Activated T-cell treated with anti-CD3 and anti-CD28 coated beads for 48 hours (primary cell): ENCODE measurements at places on chromosomes 1 and 21.
A peak's percentile ranks its signal among the peaks of the same experiment; 100 is the strongest.

DNA sequence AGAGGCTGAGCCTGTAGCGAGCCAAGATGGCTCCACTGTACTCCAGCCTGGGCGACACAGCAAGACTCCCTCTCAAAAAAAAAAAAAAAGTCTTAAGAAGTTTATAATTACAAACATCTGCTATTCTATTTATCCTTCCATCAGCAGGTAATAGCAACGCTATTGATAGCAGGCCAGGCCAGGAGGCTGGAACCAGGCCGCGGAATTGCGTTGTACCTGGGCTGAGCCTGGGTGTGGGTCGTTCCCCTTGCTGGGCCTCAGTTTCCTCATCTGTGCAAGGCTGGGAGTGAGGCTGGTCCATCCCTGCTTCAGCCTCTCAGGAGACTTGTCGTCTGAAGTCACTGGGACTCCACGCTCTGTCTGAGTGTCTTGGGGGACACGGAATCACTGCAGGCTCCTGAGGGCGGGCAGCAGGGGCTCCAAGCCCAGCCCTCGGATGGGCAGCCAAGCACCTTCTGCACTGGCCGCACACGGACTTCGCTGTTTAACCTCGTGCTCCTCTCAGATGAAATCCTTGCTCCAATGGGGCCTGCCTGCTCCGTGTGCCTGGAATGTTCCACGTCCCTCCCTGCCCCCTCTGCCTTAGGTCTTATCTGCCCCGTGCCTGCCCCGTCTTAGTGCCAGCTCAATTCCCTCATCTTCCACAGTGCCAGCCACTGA is 103.9 kb upstream of the C1orf174 start:
- DNase-seq, result no peak

DNA sequence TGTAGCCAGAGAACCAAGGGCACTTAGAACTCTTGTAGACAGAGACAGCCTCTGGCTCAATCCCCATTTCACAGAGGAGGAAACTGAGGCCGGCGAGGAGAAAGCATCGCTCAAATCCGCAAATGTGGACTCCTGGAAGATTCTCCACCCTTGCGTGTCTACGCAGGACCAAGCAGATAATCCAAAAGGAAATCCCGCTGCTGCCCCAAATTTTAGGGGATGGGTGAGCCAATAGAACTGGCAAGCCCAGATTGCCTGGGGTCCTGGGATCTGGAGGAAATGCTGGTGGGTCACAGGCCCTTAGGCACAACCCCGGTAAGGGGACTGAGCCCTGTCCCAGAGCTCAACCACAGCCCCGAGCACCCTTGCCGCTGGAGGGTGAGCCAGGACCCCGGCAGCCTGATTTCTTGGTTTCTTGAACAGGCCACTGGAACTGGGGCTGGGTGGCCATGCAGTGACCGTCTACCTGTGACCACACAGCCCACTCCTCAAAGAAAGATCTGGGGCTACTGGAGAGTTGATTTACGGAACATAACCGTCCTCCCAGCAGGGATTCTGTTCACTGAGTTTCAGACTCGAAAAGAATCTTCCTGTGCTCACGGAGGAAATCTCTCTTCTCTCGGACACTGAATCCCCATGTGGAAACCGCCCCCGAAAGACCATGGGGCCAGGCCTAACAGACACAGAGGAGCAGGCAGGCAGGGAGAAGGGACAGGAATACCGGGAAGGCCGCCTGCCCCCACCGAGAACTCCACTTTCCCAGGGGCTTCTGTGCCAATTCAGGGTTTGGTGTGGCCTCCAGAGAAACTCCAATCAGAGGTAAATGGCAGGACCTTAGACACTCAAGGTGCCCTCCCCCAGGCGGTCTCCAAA is 238.4 kb downstream of the NPHP4 start:
- no peak for DNase-seq

GRCh38 chr1:180571060-180571831 is 12.5 kb downstream of the OVAAL start:
- no peak for DNase-seq

GRCh38 chr1:160022330-160023310 is 9.2 kb downstream of the PIGM start:
- DNase-seq, result no peak

DNA sequence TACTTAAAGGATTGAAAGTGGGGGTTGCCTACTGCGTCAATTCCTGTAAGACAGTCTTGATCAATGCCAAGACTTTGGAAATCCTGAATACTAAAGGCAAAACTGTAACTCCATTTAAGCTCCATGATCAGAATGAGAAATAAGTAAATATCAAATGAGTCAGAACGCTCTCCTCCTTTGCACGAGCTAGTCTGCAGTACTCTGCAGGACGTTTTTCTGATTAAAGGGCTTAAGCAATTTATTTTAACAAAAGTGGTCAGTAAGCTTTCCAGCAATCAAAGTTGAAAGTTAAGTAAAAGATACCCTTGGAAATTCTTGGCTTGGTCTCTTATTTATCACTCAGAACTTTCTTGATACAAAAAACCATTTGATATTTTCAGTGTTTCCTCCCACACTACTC is 35.7 kb upstream of the ARHGAP29 start:
- no peak for DNase-seq

DNA sequence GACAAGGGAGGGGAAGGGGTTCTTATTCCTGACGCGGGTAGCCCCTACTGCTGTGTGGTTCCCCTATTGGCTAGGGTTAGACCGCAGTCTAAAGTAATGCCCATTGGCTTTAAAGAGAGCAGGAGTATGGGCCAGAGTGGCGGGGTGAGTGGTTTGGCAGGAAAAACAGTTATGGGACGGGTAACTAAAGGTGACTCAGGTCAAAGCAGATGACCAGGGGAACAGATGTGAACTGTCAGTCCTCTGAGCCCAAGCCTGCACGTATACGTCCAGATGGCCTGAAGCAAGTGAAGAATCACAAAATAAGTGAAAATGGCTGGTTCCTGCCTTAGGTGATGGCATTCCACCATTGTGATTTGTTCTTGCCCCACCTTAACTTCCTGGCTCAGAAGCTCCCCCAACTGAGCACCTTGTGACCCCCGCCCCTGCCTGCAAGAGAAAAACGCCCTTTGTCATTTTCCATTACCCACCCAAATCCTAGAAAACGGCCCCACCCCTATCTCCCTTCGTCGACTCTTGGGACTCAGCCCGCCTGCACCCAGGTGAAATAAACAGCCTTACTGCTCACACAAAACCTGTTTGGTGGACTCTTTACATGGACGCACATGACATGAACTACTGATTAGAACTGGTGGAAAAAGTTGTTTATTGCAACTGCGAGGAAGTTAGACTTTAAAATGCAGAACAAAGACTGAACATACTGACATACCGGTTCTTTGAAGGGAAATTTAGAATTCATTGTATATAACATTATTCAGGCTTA is 758 bp upstream of the ATAD3B start:
- DNase-seq, result no peak

DNA sequence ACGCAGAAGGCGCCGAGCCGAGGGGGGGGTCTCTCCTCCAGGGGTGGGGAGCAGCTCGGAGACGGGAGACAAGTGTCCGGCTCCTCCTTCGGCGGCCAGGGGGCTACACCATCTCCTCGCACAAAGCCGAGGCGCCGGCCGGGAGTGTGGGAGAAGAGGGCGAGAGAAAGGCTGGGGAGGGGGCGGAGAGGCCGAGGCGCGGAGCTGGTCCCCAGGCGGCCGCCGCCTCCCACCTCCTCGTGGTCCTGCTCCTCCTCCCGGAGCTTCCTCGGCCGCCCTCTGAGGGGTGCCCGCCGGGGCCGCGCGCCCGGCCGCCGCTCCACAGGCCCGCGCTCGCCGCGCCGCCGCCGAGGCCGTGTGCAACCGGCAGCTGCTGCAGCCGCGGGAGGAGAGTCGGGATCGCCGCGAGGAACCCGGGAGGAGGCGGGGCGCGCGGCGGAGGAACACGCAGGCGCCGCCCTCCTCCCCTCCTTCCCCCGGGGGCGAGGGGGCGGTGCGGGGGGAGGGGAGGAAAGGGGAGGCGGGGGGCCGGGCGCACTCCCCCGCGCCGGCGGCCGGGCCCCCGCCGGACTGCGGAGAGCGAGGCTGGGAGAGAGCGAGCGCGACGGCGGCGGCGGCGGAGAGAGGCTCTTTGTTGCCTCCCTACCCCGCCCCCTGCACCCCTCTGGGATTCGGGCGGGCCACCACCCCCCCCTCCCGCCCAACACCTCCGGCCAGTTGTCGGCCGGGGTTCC is at the start of gene ENAH:
Gene ENAH, minus strand, starts transcription at position 395 of the 734 bp plus-strand sequence. CDS start 433 bp downstream, outside the sequence.
- peak; percentile 43 for DNase-seq

DNA sequence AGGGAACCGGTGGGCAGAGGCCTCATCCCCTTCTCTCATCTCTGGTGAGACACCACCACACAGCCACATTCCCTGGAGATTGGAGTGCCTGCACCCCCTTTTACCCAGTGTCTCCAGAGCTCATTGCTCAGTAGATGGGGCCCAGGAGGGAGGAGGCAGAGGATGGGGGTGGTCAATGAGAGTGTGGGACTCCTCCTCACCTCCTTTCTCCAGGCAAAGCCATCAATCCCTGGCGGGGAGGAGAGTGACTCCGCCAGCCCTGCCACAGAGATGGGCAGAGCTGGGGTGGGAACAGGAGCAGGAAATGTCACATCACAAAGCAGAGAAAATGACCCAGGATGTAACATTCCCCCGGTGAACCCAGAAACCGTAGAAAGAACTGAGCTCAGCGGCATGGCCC is 117.2 kb downstream of the MATN1 start:
- no peak for DNase-seq
